ENCODE measurements at places on chromosomes 7 and 10. TPM values are rescaled to one million over a fixed set of nuclear protein-coding genes. Genes with fewer than 3 reads are reported as not detected.

The ZNF117 gene
- 4.7 TPM for total RNA-seq

The DNAJC9 gene
- total RNA-seq = 41.9 TPM

The PTPRE gene
- 1.7 TPM for total RNA-seq

The TMEM213 gene
- not detected for total RNA-seq

The DPP6 gene
- not detected for total RNA-seq

The LRRC4 gene
- total RNA-seq = 0.06 TPM

The SPDYE2B gene
- total RNA-seq = not detected

The VENTX gene
- not detected for total RNA-seq

The PCGF6 gene
- total RNA-seq = 13.1 TPM

All from aortic smooth muscle cell (primary cell).